ENCODE measurements at places on chromosomes 1 and 21.

DNA sequence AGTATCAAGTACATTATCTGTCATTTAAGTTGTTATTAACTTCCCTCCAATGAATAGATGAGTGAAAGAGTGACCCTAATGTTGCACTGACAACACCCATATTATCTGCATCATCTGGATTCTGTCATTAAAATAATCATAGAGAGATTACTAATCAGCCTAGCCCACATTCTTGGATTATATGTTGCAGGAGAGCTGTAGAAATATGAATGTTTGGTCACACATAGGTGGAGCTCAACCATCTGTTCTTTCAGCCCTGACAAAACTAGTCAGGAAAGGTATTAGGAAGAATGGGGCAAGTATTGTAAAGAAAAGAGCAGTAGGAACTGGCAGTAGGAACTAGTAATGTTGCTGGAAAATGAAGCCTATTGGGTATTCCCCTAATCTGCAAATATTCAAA lies 15.4 kb downstream of the FLG2 start:
- no peak for DNase-seq

GRCh38 chr1:43731867-43732531 lies 24.7 kb downstream of the ST3GAL3 start:
- no peak for DNase-seq

DNA sequence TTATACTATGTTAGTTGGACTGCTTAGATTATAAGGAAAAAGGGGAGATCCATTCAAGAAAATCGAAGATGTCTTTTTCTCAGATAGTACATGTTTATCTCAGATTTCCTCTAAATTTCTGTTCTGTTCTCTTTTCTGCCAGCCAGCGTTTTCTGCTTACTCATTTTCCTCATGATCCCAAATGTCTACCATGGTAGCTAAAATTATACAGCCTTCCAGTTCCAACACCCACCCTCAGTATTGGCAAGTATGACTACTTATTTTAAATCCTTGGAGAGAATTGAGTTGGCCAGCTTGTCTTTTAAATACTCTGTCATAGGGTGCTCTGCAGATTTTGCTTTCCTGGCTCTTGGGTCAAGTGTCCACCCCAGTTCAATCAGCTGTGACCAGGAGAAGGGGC lies 95.7 kb upstream of the PLXNA2 start:
- no peak for DNase-seq

- DNase-seq: no peak
Measured at GRCh38 chr1:6914706-6915105, 129.5 kb downstream of the CAMTA1 start.

GRCh38 chr1:64292399-64292798 lies 89.0 kb downstream of the UBE2U start:
- DNase-seq: no peak

- DNase-seq: no peak
Measured at GRCh38 chr1:100366209-100366525, 13.9 kb downstream of the CDC14A start.

- DNase-seq: no peak
Measured at GRCh38 chr1:206469411-206469932, 804 bp upstream of the IKBKE start.

GRCh38 chr21:26800970-26801431 lies 44.2 kb downstream of the ADAMTS1 start:
- no peak for DNase-seq

Measured in CD4-positive, alpha-beta T cell treated with Interferon gamma for 1 hour (primary cell).